ENCODE measurements at places on chromosomes 13 and 19.

DNA sequence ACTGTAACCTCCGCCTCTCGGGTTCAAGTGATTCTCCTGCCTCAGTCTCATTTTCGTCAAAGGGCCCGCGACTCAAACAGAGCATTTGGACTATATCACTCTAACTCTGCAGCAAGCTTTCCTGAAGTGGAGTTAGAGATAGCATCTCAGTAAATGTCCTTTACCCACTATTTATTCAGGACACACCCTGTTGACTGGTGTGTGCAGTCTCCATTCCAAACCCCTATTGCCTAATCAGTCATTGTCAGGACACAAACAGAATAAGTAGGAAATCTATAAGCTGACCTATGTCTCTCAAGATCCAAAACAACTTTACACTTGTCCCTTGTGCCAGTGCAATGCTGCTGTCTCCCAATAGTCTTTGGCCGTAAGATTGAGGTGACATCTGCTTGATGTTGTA is 1.4 kb downstream of the ZNF222 start:
- DNase-seq: no peak

DNA sequence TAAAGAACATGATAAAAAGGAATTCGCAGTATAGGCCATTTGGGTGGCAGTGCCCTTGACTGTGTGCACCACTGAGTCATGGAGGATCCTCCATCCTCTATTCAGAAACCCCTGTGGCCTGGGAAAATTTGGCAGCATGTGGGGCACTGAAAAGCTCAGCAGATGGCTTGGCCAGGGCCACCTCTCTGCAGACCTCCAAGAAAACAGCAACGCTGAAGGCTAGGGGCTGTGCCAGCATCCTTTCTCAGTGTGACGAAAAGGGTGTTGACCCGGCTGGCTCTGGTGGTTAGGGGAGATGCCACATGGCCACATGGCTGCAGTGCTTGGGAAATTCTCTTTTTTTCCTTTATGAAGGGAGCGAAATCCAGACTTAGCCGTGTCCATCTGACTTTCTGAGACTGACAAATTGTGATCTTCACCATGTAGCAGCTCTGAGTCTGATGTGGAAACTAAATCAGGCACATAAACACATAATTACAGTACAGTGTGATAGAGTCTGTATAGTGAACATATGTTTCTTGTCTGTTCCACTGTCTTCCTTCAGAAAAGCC is 178.0 kb downstream of the KCTD12 start:
- no peak for DNase-seq

GRCh38 chr13:28055357-28055756 is 45.0 kb downstream of the FLT3 start:
- no peak for DNase-seq

DNA sequence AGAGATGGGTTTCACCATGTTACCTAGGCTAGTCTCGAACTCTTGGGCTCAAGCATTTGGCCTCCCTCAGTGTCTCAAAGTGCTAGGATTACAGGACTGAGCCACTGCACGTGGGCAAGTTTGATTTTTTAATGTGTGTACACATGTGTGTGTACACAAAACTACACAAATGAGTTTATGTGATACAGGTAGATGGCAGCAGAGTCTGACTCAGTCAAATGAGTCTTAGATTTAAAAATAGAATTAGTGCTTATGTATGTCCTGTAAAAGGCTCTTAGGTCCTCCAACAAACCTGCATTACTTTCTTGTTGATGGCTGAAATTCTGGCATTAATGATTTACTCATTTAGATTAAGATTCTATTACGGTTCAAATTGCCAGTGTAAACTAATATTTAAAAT is 293.7 kb downstream of the PCDH17 start:
- DNase-seq: no peak

- no peak for DNase-seq
These were observed 111.5 kb downstream of the PTPRS start for GRCh38 chr19:5228932-5229777.

- no peak for DNase-seq
These were observed 1299.2 kb upstream of the SPRY2 start for GRCh38 chr13:81639984-81640582.

DNA sequence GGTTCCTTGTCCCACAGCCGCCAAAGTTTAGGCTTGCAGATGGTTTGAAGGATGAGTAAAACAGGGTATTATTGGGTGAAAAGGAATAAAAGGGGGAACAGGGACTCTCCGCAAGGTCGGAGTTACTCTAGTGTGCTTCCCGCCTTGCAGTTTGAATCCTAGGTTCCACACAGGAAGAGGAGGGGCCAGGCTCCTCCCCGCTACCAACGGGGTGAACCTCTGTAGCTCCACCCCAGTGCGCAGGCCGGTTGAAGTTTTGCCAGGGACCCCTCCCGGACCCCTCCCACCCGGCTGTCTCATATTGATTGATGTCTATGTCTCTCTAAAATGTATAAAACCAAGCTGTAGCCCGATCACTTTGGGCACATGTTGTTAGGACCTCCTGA is 11.6 kb upstream of the GTF2F2 start:
- no peak for DNase-seq

DNA sequence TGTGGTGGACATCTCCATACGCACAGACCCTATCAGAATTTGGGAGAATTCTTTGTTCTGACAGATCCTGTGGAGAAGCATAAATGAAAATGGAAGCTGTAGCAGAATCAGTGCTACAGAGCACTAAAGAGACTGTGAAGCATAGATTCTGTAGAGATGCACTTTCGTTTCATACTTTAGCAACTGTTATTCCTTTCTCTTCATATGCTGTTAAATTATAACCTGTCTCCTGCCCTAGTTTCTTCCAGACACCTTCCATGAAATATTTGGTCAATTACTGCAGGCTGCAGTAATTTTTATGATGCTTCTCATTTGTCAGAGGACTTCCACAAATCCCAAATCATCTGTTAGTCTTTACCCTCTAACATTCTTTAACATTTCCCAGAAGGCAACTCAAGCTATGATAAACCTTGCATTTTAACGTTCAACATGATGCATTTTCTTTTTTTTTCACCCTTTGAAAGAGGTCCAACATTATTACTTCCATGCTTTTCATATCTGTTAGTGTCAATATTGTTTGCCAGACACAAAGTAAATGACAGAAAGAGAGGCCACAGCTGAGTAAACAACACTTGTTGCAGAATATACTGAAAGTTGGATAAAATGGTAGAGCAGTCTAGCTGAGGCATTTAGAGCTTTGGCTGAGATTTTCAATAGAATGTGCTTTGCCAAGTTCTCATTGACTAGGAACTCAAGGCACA is 412.7 kb downstream of the LMO7 start:
- DNase-seq: no peak

DNA sequence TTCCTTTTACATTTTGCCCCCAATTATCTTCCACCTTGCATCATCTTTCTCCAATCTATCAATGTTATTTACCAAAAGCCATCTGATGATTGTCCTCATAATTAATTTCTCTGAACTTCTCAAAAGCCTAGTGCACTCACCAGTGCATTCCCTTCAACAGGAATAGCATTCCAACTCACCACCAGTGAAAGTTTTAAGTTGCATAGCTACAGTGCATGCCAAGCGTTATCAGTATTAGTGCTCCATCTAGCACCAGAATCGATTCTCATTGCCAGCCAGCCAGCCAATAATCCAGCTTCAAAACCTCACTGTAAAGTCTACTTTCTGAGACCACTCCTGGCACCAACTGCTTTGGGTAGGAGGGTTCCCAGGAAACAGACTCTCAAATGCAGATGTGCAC is 7.4 kb downstream of the MYCBP2 start:
- DNase-seq: no peak

DNA sequence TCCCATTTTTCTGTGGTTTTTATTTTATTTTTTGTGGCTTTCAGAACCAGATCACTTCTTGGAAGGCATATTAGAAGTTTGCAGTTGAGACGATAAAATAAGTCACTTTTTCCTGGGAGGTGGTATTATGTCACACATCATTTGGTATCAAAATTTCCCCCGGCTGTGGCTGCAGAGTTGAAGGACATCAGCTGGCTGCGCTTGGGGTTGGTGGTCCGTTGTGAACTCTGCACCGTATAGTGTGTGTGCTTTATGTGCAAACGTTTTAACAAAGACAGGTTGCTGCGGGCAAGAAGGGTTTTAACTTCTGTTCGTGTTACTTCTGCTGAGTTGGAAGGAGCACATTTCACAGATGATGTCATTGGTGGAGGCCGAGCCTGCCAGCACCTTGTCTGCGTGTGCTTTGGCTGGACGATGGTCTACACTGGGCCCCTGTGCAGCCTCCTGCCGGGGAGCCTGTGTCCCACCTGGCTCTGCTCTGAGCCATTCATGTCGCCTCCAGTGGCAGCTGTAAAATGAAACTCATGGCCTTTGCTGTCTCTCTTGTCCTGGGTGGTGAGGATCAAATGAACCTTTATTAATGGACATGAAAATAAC is 9.6 kb downstream of the ATP11A start:
- DNase-seq: no peak

- no peak for DNase-seq
These were observed 2.7 kb upstream of the RASA3 start for GRCh38 chr13:114134944-114135610.

GRCh38 chr13:106500445-106500844 is 35.0 kb downstream of the EFNB2 start:
- DNase-seq: no peak

DNA sequence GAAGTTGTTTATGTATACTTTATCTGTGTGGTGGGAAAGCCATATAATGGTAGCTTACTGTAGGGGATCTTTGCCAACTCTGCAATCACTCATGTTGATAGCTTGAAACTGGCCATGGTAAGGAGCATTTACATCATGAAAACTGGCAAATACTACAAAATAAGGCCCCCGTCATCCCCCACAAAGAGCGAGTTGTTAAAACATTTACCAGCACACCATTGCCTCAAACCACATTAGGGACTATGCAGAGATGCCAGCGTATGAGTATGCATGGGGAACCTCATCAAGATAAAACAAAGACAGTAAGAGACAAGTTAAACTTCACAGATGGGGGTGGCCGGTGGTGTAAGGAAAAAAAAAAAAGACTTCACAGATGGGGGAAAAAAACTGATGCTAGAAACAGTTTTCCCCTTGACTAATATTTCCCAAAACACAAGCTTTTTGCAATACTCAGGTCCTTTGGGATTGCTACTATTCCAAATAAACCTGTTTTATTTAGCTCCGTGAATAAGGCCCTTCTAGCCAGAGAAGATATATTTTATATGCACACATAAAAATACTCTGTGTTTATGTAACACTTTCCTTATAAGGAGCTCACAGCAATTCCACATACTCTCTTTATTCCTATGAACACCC is 70.6 kb upstream of the SERP2 start:
- DNase-seq: no peak

GRCh38 chr19:45994998-45995714 is at the start of gene CCDC61:
Gene CCDC61 (plus strand): TSS chr19:45995467. CDS start chr19:46003019, 7,552 bp downstream.
- DNase-seq: peak; percentile 100

GRCh38 chr19:55549500-55550320 is 4.4 kb upstream of the SBK3 start:
- peak; percentile 79 for DNase-seq

DNA sequence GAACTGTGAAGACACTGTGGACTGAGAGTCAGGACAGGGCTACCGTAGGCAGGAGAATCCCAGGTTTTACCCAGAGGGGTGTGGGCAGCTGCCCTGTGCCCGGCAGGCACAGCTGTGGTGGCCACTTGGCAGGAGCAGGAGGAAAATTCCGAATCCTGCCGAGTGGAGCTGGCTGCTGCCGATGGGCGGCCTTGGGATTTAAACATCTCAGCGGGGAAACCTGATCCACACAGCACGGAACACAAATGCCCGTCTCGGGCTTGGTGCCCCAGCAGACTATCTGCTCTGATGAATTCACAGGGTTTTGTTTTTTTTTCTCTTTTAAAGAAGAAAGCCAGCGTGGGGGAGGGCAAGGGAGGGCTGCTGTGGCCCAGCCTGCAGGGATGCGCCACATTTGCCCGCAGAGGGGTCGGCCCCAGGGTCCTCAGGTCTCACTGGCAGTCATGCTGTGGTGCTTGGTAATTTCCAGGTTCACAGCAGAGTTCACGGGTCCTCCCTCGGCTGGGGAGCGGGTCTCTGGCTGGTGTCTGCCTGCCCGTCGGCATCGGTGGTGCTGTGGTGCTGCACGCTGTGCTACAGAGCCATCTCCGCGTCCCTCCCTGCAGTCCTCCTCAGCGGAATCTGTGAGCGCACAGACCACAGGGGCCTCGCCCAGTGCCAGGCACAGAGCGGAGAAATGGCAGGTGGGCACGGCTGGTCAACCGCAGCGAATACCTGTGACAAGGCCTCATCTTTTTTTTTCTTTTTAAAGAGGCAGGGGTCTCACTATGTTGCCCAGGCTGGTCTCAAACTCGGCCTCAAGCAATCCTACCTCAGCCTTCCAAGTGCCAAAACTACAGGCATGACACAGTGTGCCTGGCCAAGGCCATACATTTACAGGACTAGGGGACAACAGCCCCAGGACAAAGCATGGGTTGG is 28.1 kb downstream of the MPND start:
- no peak for DNase-seq

DNA sequence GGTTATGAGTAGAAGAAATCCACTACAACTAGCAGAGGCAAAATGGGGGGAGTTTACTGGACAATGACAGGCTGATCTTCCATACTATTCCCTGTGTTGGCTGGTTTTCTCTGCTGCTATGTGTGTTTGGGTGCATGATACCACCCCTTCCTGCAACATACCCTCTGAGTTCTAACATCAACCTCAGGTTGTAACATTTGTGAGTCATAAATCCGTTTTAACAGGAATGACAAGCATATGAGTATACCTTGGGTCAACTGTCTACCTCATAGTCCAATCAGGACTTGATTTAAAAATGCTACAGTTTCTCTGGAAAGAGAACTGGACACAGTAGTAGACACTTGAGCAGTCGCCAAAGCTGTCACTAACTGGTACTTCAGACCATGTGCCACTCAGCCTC is 422.9 kb downstream of the KCTD12 start:
- no peak for DNase-seq

GRCh38 chr19:607301-608154 is 17.8 kb downstream of the HCN2 start:
- DNase-seq: no peak

GRCh38 chr13:24995225-24995804 is 100.6 kb upstream of the PABPC3 start:
- DNase-seq: peak; percentile 61

- no peak for DNase-seq
These were observed 28.7 kb upstream of the MEDAG start for GRCh38 chr13:30877335-30877734.

- DNase-seq: peak; percentile 41
These were observed 1.8 kb downstream of the SHISA7 start for GRCh38 chr19:55441319-55441691.

DNA sequence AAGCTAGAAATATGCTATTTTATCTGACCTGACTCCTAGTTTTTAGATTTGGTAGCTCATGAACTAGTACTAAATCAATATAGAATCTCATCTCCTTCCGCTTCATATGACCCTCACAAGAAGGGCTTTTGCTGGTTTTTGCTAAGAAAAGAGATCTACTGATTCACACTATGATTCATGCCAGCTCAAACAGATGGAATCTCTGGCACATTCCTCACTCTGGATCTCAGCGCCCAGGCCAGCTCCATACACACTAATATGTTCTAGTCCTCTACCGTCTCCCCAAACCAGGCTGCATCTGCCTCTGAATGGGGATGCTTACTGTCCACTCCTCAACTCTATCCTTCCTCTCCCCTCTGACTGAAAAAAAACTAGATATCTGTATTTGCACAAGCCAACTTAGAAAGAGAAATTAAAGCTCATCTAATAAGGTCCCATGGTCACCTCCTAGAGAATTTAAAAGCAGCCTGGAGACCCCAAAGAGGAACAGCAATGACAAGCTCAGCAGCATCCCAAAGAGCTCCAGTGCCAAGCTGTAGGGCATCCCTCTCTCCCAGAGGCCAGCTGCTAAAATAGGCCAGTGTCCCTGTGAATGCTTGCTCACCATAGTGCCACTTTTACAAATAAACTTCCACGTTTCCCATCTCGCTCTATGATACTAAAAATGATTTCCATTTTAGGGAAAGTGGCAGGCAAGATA is 74.9 kb downstream of the LHFPL6 start:
- DNase-seq: no peak

- DNase-seq: no peak
These were observed 23.5 kb downstream of the ZNF544 start for GRCh38 chr19:58252102-58252685.

Measured in retina (tissue), 1 donor.